ENCODE measurements at places on chromosomes 13 and 19.

DNA sequence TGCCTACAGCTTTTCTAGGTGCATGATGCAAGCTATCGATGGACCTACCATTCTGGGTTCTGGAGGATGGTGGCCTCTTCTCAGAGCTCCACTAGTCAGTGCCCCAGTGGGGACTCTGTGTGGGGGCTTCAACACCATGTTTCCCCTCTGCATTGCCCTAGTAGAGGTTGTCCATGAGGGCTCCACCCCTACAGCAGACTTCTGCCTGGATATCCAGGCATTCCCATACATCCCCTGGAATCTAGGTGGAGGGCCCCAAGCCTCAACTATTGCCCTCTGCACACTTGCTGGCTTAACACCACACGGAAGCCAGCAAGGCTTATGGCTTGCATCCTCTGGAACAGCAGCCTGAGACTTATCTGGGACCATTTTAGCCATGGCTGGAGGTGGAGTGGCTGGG is 1299.9 kb upstream of the MIR17HG start:
- DNase-seq: no peak

- no peak for DNase-seq
These were observed 70.5 kb downstream of the ZNF568 start for GRCh38 chr19:36986601-36987000.

- no peak for DNase-seq
These were observed 259.0 kb downstream of the ITGBL1 start for GRCh38 chr13:101711307-101712025.

DNA sequence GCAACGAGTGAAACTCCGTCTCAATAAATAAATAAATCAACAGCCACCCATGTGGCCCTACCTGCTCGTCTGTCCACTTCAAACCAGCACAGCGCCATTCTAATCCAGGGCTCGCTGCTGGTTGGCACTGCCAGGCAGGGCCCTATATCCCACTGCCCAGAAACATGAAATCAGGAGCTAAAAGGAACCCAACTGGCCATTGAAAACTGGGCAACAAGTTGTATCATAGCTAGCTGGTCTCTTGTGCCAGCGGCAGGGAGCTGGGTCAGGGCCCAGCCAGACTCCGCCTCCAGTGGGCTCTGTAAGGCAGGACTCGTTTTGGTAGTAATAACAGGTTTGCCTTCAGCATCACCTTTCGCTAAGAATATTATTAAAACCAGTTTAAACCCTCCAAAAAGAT is 39.3 kb downstream of the GGACT start:
- no peak for DNase-seq

DNA sequence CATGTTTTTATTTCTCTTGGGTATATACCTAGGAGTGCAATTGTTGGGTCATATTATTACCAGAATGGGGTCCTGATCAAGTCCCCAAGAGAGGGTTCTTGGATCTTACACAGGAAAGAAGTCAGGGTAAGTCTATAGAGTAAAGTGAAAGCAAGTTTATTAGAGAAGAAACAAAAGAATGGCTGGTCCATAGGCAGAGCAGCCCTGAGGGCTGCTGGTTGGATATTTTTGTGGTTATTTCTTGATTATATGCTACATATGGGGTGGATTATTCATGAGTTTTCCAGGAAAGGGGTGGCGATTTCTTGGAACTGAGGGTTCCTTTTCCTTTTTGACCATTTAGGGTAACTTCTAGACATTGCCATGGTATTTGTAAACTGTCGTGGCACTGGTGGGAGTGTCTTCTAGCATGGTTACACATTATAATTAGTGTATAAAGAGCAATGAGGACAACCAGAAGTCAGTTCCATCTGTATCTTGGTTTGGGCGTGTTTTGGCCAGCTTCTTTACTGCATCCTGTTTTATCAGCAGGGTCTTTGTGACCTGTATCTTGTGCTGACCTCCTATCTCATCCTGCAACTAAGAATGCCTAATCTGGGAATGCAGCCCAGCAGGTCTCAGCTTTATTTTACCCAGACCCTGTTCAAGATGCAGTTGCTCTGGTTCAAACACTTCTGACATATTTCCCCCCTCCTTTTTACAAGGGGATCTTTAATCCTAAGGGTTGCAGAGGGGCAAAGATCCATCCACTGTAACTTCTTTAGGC is 41.1 kb downstream of the CEACAM1 start:
- DNase-seq: no peak

DNA sequence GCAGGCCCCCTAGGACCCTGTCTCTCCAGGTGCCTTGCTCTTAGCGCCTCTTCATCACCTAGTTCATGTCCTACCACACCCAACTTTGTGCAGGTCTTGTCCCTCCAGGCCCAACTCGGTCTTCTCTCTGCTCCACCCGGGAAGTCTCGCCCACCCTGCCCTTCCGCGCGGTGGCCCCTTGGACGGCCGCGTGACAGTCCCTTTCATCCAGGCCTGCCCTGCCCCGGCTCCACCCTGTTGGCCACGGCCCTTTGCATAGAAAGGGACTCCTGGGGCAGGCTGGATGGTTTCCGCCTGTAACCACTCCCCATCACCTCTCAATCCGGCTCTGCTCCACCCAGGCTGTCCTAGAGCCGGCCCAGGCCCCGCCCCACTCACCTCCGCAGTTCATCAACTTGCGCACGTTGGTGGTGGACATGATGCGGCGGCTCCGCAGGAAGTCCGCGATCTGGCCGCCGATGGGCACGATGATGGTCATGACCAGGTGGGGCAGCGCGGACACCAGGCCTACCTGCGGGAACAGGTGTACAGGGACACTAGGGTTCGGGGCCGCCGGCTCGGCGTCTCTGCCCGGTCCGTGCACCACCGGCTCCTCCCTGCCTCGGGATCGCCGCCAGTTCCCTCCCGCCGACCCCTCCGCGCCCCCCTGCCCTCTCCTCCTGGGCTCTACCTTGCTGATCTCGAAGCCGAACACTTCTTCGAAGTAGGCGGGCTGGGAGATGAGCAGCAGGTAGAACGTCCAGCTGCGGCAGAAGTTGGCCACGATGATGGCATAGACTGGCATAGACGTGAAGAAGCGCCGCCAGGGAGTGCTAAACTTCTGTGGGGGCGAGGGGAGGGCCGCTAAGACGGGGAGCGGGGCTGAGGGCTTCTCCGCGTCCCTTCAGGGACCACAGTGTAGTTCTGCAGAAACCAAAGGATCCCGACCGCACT is 7.2 kb downstream of the GFY start:
- no peak for DNase-seq

Data from AG09319 (cell line).